ENCODE measurements at places on chromosomes 3 and 15.

DNA sequence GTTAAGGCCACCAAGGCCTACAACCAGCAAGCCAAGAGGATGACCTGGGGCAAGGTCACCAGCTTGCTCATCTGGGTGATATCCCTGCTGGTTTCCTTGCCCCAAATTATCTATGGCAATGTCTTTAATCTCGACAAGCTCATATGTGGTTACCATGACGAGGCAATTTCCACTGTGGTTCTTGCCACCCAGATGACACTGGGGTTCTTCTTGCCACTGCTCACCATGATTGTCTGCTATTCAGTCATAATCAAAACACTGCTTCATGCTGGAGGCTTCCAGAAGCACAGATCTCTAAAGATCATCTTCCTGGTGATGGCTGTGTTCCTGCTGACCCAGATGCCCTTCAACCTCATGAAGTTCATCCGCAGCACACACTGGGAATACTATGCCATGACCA is 3.6 kb downstream of the CXCR6 start:
- DNase-seq, result no peak

DNA sequence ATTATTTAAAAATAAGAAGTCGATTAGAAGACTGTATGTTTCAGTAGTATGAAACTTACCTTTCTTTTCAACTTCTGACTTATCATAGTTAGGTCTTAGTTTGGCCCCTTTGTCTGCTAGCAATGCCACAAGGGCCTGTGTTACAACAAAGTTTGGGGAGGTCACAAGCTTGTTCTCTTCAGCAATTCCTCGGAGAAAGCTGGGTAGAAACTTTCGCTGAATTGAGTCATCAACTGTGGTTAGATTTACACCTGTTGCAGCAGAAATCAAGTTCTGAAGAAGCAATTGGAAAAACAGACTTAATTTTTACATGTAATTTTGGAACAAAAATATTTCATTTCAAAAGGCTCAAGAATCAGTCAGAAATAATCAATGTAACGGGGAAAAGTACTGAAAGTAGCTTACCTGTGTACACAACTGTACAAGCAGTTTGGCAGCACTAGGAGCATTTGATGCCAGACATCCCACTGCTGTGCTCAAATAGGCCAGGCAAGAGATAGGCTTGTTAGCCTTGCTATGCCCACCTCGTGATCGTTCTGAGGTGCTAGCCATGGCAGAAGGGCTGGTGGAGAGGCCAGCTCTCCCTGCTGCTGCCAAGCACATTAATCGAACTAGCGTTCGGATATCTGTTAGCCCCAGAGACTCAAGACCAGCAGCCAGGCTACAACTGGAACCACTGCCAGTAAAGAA is 58.6 kb downstream of the FBXL22 start:
- no peak for DNase-seq

GRCh38 chr15:100831467-100831866 is 48.2 kb upstream of the ALDH1A3 start:
- DNase-seq, result no peak

DNA sequence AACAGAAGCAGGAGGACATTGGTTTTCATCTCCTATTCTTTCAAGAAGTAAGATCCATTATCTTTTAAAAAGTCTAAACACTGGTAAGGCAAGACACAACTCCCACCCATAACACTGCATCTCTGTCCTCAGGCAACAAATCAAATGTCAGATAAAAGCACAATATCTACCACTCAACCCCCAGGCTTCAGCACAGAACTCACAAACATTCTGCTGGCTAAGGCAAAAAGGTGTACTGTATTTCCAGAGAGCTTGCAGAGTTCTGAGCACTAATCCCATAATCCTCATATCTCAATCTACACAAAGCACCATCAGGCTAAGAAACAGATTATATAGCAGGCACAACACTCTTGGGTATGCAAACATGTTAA is 20.9 kb downstream of the RAF1 start:
- DNase-seq, result no peak

DNA sequence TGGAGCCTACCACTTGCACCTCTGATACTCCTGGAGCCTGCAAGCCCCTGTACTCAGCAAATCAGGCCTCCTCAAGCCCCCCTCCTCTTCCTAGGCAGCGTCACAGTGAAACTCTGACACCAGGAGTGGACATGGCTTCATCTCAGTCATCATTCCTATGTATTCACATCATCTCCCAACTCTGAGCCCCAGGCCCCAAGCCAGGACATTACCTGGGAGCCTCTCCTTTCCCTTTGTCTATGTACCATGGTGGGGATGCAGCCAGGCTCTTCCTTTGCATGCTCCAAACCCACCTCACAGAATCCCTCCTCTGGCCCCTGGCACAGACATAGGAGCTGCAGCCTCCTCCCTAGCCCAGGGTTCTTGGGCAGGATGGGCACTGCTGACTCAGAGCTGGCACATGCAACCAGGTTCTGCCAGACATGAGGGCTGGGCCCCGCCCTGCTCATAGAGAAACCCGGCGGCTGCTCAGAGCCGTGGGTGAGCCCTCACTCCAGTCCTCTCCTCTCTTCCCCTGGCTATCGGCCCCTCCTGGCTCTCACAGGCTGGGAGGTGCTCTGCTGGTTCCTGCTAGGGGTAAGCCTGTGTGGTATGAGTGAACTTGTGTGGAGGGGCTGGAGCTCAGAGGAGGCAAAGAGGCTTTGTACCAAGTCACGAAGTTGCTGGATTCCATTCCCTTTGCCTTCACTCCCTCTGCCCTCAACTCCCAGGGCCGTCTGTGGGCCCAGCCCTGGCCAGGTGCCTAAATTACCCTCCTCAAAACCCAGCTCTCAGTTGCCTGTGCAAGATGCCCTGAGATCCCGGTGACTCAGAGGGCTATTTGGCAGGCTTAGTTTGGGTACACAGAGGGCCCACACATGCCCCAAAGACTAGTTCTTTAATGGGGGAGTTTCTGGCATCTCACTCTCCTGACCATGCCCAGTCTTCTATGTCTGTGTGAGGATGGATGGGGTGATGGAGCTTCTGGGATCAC is 1.9 kb upstream of the PLCD1 start:
- DNase-seq, result peak; percentile 53

- DNase-seq, result no peak
These were observed 24.8 kb upstream of the ZNF774 start for GRCh38 chr15:90327311-90327710.

DNA sequence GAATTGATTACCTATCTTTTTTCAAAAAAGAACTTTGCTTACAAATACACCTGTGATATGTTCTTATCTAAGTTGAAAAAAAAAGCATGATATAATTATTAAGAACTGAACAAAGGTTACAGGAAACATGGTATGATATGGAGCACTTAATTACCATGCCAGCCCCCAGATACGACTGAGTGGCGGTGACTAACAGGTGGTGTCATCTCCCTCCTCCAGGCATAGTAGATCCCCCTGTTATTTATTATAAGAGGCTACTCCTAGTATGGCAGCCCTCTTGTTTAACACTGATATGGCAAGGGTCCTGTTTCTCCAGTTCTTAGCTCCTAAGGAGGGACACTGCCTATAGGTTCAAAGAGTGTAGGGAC is 31.0 kb upstream of the TM4SF4 start:
- no peak for DNase-seq

- no peak for DNase-seq
These were observed 60.1 kb downstream of the ATP10A start for GRCh38 chr15:25803036-25803435.

DNA sequence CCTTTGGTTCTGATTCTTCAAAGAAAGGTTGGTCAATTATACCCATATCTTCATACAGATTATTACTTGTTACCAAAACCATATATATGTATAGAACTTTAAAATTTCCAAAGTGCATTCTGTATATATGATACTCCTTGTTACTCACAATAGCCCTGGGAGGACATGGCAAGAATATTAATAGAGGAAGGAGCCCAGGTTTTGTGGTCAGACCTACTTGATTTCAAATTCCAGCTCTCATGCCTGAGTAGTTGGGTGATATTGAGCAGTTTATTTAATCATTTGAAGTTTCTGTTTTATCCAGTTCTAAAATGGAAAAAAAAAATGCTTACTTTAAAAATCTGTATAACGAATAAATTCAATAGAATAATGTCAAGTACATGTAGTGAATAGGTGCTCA is 2.5 kb downstream of the IL1RAP start:
- DNase-seq, result no peak

DNA sequence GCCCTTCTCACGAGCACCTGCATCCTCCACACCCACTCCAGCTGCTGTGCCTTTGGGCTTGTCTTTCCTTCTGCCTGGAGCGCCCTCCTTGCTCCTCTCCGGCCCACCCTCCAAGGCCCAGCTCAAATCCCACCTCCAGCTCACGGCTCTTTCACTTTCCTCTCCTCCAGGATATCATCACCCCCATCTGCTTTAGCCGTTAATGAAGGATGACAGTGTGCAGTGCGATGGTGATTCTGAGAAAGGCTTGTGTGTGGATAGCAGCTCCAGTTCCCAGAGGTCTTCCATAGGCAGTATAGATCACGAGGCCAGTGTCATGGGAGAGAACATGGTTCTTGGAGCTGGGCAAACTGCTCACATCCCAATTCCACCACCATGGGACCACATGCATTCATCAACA is 237.4 kb downstream of the TLE3 start:
- DNase-seq, result no peak

- DNase-seq, result no peak
These were observed 8.3 kb downstream of the EXOSC7 start for GRCh38 chr3:44984335-44984734.

- DNase-seq, result peak; percentile 38
These were observed 74.8 kb upstream of the NTRK3 start for GRCh38 chr15:88331291-88331690.

DNA sequence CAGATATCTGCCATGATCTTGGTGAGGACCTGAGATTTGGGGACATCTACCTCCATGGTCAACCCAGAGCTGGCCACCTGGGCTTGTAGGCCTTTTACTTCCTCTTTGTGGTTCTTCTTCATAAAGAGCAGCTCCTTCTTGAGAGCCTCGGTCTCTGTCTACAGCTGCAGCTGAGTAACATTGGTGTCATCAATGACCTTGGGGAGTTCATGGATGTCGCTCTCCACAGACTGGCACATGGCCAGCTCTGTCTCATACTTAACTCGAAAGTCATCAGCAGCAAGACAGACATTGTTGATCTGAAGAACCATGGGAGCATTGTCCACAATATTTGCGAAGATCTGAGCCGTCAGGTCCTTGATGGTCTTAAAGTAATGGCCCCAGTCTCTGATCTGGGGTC is 15.7 kb upstream of the RASA2 start:
- DNase-seq, result no peak

DNA sequence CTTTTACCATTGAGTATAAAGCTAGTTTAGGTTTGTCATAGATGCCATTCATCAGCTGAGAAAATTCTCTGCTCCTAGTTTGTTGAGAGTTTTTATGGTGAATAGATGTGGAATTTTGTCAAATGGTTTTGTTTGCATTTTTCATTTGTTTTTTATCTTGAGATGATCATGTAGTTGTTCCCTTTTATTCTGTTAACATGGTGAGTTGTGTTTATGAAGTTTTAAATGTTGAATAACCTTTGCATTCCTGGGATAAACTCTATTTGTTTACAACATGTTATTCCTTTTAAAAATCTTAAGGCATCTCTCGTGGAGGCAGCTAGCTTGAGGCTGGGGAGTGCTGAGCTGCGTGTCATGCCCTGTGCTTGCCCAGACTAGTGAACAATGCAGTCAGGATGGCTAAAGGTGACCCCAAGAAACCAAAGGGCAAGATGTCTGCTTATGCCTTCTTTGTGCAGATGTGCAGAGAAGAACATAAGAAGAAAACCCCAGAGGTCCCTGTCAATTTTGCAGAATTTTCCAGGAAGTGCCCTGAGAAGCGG is 48.5 kb downstream of the ANAPC13 start:
- no peak for DNase-seq

DNA sequence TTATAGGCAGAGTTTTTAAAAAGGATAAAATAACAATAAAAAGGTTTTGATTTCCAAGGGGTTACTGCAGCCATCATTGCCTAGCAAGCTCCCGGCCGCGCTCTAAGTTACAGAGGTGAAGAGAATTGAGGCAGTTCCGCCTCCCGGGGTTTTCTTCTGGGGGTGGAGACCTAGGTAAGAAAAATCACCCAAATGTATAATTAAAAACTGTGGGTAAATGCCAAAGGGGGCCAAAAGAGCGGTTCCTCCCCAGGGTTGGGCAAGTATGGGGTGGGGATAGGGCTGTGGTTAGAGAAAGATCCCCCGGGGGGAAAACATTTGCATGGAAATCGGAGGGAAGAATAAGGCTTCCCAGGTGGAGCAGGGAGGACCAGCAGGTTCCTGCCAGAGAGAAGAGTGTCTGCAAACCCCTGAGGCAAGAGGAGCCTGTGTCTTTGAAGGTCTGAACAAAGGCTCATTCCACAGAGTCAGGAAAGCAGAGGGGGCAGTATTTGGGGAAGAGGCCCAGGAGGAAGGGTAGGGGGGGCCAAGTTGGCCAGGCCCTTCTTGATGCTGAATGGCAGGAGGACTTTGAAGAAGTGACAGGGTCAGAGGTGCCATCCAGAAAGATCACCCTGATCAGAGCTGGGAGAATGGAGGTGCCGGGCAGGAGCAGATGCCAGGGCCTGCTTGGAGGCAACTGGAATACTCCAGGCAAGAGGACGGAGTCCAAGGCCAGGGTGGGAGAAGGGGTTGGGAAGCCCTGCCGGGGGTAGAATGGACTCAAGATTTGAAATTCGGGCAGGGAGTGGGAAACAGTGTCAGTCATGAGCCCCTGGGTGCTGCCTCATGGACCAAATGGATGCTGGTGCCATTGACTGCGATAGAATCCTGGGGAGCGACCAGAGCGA is 152.9 kb upstream of the RGMA start:
- DNase-seq, result no peak

DNA sequence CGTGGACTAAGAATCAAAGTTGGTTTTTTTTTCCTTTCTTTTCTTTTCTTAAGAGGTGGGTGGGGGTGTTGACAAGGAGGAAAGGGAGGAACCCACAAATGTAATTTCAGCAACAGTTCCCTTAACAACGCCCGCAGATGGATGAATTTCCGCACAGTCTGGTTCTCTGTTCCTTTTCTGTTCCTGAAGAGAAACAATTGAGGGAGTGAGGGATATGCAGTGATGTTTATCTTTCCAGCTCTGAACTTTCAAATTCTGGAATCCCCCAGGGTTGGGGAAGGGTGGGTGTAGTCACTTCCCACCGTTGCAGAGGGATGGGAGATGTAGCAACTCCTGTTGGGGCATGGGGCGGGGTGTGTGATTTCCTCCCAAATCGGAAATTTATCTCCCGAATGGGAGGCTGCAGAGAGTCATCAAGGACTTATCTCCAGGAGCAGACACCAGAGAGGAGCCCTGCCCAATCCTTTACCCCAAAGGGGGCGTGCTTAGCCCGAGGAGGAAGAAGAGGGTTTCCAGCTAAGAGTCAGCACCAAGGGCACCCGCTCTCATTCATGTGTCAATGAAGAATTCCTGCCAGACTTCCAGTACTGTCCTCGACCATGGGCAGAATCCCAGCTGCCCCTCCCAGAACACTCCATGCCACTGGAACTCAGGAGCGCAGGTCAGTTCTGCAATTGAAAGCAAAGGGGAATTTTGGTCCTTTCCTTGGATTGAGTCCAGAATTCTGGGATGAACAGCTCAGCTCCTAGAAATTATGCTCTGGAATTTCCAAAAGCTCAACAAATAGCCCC is 35.0 kb upstream of the CFAP161 start:
- no peak for DNase-seq

GRCh38 chr3:102511639-102512038 is 76.8 kb downstream of the ZPLD1 start:
- DNase-seq, result no peak

GRCh38 chr3:64686446-64686908 is 1.3 kb downstream of the ADAMTS9 start:
- no peak for DNase-seq
